ENCODE measurements at places on chromosomes 3 and 15. TPM values are rescaled to one million over a fixed set of nuclear protein-coding genes. Genes with fewer than 3 reads are reported as not detected.

DNA sequence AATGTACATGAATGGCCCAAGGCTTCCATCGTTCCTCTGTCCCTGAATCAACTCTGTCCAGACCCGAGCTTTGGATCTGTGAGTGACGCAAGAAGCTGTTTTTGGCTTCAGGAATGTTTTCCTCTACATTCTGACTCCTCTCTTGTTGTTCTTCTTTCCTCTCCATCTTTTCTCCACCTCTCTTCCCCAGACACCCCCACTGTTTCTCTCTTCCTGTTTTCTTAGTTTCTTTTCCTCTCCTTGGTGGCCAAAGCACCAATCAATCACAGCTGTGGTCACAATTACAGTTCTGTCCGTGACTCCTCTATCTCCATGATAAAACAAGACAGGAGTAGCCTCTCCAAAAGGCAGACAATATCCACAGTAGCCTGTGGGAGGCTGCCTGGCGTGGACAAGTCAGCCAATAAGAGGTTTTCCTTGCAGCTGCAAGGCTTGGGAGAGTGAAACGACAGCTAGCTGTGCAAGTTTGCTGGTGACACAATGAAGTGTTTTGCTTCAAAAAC, 4.9 kb upstream of the TMEM212 start:
- no peaks in the 10 kb centered on the region for H3K36me3 ChIP-seq
- peak overlapping the region; percentile 49 for H3K27ac ChIP-seq
- DNase-seq: no peak
- H3K27me3 ChIP-seq: no peaks in the 10 kb centered on the region

DNA sequence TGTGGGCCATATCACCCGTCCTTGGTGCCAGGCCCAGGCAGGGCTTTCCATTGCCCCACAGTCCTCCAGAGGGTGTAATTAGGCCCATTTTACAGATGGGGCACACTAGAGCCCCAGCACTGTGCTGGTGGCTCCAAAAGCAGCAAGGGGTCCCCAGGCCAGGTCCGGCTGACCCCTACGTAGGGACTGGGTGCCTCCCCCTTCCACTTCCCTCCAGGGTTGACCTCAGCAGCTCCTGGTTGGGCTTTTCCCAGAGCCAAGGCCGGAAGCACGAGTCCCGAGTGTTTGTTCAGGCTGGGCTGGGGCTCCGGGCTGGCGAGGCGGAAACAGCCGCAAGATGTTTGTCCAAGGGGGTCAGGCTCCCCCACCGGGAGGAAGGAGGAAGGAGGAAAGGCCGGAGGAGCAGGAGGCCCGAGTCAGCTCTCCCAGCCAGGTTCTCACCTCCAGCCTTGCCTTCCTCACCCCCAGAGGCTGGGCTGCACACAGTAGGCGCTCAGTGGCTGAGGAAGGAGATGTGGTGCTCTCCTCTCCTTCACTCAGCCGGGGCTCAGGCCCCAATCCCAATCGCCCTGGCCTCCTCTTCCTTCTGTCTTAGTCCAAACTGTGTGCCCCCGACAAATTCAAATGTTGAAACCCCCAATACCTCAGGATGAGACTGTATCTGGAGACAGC, 17.1 kb upstream of the PLXND1 start:
- DNase-seq: no peak
- peaks cover 42% of the 10 kb centered on the region for H3K4me1 ChIP-seq
- H3K36me3 ChIP-seq: no peaks in the 10 kb centered on the region
- no peaks in the 10 kb centered on the region for H3K27me3 ChIP-seq
- H3K4me3 ChIP-seq: no peak overlapping the region

GRCh38 chr15:67922971-67923945, 83.4 kb upstream of the RNU6-1 start:
- H3K4me1 ChIP-seq: peaks cover 17% of the 10 kb centered on the region
- no peak overlapping the region for H3K4me3 ChIP-seq
- peak overlapping the region; percentile 75 for H3K27ac ChIP-seq
- no peaks in the 10 kb centered on the region for H3K36me3 ChIP-seq
- DNase-seq: no peak

The SV2B gene
- total RNA-seq: not detected

DNA sequence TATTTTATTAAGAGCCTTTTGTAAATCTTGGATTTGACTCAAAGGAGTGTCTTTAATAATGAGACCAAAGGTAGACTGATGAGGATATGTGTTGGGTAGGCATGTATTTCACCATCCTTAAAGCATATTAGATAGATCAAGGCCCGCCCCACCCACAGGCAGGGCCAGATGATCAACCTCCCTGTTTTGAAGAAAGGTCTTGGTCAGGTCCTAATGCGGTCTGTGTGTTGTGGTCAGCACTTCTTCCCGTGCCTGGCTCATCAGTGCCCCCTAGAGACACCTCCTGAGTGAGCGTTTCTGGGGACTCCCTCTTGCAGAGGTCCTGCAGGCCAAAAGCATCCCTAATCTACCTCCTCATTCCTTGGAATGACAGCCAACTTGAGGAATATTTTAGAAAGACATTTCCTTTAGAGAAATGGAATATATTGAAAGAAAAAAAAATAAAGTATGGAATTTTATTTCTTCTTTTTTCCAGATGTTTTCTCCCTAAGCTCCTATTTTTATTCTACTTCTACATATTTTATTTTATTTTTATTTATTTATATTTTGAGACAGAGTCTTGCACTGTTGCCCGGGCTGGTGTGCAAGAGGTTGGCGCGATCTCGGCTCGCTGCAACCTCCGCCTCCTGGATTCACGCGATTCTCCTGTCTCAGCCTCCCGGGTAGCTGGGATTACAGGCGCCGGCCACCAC, 6.0 kb downstream of the TM4SF4 start:
- peak; percentile 92 for DNase-seq
- no peak overlapping the region for H3K4me3 ChIP-seq
- no peaks in the 10 kb centered on the region for H3K36me3 ChIP-seq
- peaks cover 21% of the 10 kb centered on the region for H3K4me1 ChIP-seq

The DUOX1 gene
- total RNA-seq: 0.31 TPM

The IMPG2 gene
- total RNA-seq: 0.10 TPM

The MYRIP gene
- total RNA-seq: 0.59 TPM

GRCh38 chr15:82044373-82045178, 1.2 kb downstream of the MEX3B start:
- no peaks in the 10 kb centered on the region for H3K36me3 ChIP-seq
- H3K27me3 ChIP-seq: peaks cover 9% of the 10 kb centered on the region
- no peak overlapping the region for H3K27ac ChIP-seq
- DNase-seq: no peak
- H3K4me1 ChIP-seq: peaks cover 7% of the 10 kb centered on the region

DNA sequence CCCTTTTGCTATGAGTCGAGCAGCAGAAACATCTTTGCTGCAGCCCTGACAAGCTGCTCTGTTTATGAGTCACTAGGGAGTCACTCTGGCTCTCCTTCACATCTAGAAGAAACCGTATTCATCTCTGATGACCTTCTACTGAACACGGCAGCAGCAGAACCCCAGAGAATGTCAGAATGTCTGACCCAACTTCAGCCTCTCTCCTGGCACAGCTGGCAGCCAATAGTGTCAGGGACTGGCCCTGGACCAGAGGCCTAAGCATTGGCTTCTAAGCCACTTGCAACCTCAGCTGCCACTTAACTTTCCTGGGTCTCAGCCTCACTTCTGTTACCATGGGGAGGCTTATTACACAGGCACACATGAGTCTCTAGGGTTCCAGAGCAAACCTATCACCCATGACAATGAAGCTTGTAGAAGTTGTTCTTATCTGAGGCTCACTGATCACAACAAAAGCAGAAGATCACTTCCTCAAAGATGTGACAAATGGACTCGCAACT, 184.1 kb upstream of the TLE3 start:
- no peak overlapping the region for H3K27ac ChIP-seq
- H3K27me3 ChIP-seq: no peaks in the 10 kb centered on the region
- H3K4me3 ChIP-seq: no peak overlapping the region
- H3K4me1 ChIP-seq: no peaks in the 10 kb centered on the region

The WDR49 gene
- total RNA-seq: 0.23 TPM

The SLC28A2 gene
- total RNA-seq: 0.23 TPM

GRCh38 chr3:42188376-42188775, 77.6 kb downstream of the CCK start:
- no peak for DNase-seq
- H3K4me3 ChIP-seq: no peak overlapping the region
- no peaks in the 10 kb centered on the region for H3K27me3 ChIP-seq
- no peak overlapping the region for H3K27ac ChIP-seq
- H3K36me3 ChIP-seq: peaks cover 3% of the 10 kb centered on the region

The GP5 gene
- 0.05 TPM for total RNA-seq

The DNAJA4 gene
- 11.1 TPM for total RNA-seq

GRCh38 chr15:50176869-50177268, 5.1 kb upstream of the SLC27A2 start:
- peaks cover 3% of the 10 kb centered on the region for H3K4me1 ChIP-seq
- no peak overlapping the region for H3K4me3 ChIP-seq
- DNase-seq: no peak
- no peaks in the 10 kb centered on the region for H3K36me3 ChIP-seq
- no peak overlapping the region for H3K27ac ChIP-seq

GRCh38 chr15:41231422-41232226, 556 bp downstream of the CHP1 start:
- H3K27ac ChIP-seq: peak overlapping the region; percentile 89
- H3K27me3 ChIP-seq: no peaks in the 10 kb centered on the region
- H3K4me1 ChIP-seq: peaks cover 12% of the 10 kb centered on the region

- H3K27ac ChIP-seq: no peak overlapping the region
- DNase-seq: no peak
- H3K4me1 ChIP-seq: no peaks in the 10 kb centered on the region
- H3K36me3 ChIP-seq: no peaks in the 10 kb centered on the region
- H3K4me3 ChIP-seq: no peak overlapping the region
These were observed 65.3 kb downstream of the CPN2 start for GRCh38 chr3:194285850-194286197.

DNA sequence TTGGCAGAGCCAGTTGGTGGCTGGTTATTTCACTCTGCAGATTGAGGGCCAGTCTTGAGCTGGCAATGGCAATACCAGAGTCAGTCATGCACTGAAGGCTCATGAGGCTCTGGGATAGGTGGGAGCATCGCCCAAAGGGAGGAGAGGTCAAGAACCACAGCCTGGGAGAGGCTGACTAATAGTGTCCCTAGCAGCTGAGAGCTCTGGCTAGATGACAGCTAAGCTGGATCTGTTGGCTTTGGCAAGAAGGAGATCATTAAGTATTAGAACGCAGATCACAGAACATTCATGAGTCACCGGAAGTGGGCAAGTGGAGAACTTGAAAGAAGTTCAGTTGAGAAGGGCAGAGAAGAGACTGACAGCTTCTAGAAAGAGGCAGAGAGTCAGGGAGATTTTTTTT, 521.1 kb downstream of the NR2F2 start:
- H3K36me3 ChIP-seq: no peaks in the 10 kb centered on the region
- no peaks in the 10 kb centered on the region for H3K4me1 ChIP-seq
- no peak overlapping the region for H3K27ac ChIP-seq
- no peaks in the 10 kb centered on the region for H3K27me3 ChIP-seq
- DNase-seq: no peak

DNA sequence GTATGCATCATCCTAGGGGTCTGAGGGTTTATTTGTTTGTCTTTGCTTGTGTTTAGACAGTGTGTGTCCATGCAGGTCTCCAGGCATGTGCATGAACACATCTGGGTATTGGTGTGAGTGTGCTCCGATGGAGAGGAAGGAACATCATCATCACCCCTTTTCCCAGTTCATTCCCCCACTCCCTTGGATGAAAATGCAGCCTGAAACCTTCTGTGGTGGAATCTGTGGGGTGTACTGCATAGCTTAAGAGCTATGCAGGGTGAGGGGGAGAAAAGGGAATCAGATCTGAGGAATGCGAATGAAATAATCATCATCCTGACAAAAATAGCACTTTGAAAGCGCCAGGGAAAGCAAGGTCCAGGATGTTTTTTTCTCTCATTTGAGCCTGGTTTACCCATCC, 520.1 kb downstream of the NTRK3 start:
- no peaks in the 10 kb centered on the region for H3K4me1 ChIP-seq
- no peak overlapping the region for H3K4me3 ChIP-seq
- H3K27ac ChIP-seq: no peak overlapping the region
- DNase-seq: no peak
- H3K36me3 ChIP-seq: no peaks in the 10 kb centered on the region

- DNase-seq: peak; percentile 52
- H3K27me3 ChIP-seq: no peaks in the 10 kb centered on the region
- no peak overlapping the region for H3K27ac ChIP-seq
- no peak overlapping the region for H3K4me3 ChIP-seq
These were observed 290.4 kb upstream of the C2CD4B start for GRCh38 chr15:62455441-62455921.

- H3K27me3 ChIP-seq: no peaks in the 10 kb centered on the region
- H3K4me3 ChIP-seq: peak overlapping the region; percentile 47
- DNase-seq: peak; percentile 53
- H3K4me1 ChIP-seq: peaks cover 49% of the 10 kb centered on the region
These were observed 665 bp downstream of the TM4SF18 start for GRCh38 chr3:149332771-149333170.

- no peak overlapping the region for H3K27ac ChIP-seq
- DNase-seq: no peak
- no peaks in the 10 kb centered on the region for H3K4me1 ChIP-seq
- H3K27me3 ChIP-seq: no peaks in the 10 kb centered on the region
- H3K4me3 ChIP-seq: no peak overlapping the region
These were observed 27.0 kb downstream of the KATNBL1 start for GRCh38 chr15:34182942-34183341.

- no peaks in the 10 kb centered on the region for H3K36me3 ChIP-seq
- H3K27ac ChIP-seq: no peak overlapping the region
- peaks cover 7% of the 10 kb centered on the region for H3K27me3 ChIP-seq
- H3K4me3 ChIP-seq: no peak overlapping the region
- DNase-seq: no peak
These were observed 5.7 kb downstream of the MYZAP start for GRCh38 chr15:57597431-57597830.

The NAA80 gene
- 7.2 TPM for total RNA-seq

The OR5H2 gene
- not detected for total RNA-seq
